NCI-H1694 (cell line): ENCODE measurements at places on chromosomes 6 and 20.

DNA sequence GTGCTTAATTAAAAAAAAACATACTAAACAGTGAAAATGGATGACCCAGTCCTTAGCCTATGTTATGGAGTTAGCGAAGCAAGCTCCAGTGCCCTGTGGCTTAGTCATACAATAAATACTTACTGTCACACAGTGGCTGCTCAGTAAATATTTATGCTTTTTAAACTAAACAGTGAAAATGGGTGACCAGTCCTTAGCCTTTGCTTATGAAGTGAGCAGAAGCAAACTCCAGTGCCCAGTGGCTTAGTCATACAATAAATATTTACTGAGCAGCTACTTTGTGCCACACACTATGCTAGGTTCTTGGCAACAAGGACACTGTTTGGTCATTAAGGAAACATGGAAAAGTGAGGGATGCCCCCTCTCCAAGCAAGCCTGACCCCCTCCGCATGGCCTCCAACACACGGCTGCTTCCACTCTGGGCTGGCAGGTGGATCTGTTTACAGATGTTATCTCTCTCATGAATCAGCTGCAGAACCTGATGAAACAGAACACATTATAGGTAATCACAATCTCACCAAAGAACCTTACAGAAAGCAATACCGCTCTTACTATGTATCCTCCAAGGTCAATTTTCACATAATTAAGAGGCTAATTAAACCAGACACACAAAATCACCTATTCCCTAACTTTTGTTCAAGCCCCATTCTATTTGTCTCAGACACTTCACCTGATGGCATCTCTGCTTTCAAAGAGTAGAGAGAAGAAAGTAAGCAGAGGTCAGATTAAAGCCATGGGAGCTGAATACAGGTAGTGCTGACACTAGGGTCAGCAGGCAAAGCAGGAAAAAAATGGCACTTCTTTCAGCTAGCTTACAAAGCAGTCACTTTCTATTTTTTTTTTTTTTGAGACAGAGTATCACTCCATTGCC, 27.3 kb downstream of the CDK5RAP1 start:
- no peak for DNase-seq

- no peak for DNase-seq
Measured at GRCh38 chr6:132693478-132693877, 20.4 kb downstream of the VNN1 start.

DNA sequence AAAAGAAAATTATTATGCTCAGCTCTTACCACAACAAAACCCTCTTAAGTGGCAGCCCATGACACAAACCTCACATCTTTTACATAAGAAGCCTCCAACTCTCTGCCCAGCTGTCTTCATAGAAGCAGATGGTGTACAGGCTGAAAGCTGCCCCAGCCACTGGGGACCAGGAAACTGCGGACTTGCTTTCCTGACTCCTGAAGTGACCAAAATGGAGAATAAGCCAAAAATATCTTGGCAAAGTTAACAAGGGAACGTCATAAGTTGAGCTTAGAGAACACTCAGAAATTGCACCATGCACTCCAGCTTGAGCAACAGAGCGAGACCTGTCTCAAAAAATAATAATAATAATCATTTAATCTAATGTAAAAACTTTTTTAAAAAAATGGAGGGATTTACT, 160.3 kb upstream of the CDYL start:
- DNase-seq, result no peak

DNA sequence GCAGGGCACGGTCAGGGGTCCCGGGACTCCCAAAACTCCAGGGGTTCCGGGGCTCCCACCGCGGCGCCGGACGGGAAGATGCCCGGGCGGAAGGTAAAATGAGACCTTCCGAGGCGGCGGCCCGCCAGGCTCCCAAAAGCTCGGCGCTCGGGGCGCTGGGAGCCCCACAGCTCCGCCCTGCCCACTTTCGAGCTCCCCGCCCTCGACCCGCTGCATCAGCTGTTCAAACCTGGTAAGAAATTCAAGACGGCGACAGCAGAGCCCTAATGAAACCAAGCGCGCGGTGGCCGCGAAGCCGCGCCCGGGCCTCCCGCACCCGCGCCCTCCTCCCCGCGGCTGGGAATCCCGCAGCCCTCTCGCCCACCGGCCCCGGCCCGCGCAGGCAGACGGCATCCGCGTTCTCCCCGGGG, 369 bp downstream of the SLC4A11 start:
- no peak for DNase-seq

DNA sequence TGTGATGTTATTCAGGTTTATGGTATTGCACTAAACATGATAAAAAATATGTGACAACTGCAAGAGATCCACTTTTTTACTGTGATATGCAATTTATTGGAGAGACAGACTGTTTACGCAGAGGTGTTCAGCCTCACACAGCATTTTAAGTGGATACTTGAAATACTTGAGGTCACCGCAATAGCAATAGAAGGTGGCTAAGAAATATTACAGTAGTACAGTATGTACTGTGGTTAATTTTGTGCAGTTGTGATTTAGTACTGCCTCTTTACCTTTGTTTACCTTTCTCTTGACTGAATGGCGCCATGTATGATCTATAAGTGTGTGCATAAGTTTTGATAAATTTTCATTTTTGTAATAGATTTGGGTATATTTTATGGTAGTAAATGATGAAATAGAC, 17.4 kb downstream of the MACROD2 start:
- DNase-seq, result no peak

DNA sequence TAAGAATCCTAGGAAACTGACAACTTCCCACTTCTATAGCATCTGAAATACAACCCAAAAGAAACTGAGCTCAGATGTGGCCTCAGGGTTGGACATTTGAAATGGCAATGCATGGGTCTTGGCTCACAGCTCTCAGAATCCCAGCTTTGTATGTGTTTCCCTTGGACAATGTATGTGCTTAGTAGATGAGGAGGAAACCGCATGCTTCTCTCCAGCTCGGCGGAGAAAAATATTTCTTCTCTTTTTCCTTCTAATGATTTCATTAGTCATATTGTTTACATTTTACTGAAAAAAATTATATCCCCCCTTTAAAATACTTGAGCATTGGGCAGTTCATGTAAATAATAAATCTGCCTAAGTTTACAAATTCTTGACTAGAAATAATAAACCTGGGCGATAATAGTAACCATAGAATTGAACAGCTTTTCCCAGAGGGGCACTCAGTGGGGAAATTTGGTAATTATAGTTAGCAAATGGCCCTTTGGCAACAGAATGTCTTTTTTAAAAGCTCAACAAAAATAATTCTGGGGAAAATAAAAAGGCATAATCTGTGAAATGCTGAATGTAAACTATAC, 55.3 kb downstream of the PFDN4 start:
- no peak for DNase-seq

- DNase-seq, result no peak
Measured at GRCh38 chr6:47239546-47239945, 70.2 kb downstream of the TNFRSF21 start.

- DNase-seq, result no peak
Measured at GRCh38 chr6:120164531-120164930, 815.0 kb upstream of the MAN1A1 start.

GRCh38 chr6:73515204-73515655, 5.6 kb downstream of the EEF1A1 start:
- no peak for DNase-seq

- no peak for DNase-seq
Measured at GRCh38 chr20:64257107-64257757, 1.7 kb downstream of the PCMTD2 start.

GRCh38 chr6:154732538-154733182, 556 bp upstream of the SCAF8 start:
- DNase-seq, result peak; percentile 38

GRCh38 chr6:43011207-43011606, 2.5 kb downstream of the MEA1 start:
- no peak for DNase-seq

- no peak for DNase-seq
Measured at GRCh38 chr6:36268478-36269275, 1.2 kb upstream of the PNPLA1 start.

DNA sequence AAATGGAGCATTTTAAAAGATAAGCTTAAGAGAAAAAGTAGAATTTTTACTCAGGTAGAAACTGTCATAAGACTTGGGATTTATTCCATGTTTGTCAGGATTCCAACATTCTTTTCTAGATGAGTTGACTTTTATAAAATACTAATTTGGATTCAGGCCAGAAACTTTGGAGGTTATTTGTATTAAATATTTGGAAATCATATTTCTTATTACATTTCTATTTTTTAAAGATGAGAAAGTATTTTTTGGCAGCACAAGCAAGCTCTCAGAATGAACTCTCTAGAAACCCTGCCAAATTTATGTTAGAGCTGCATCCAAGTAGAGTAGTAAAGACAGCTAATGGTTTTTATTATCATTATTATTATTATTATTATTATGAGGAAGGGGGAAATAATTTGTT, 1014.9 kb upstream of the GJE1 start:
- no peak for DNase-seq

DNA sequence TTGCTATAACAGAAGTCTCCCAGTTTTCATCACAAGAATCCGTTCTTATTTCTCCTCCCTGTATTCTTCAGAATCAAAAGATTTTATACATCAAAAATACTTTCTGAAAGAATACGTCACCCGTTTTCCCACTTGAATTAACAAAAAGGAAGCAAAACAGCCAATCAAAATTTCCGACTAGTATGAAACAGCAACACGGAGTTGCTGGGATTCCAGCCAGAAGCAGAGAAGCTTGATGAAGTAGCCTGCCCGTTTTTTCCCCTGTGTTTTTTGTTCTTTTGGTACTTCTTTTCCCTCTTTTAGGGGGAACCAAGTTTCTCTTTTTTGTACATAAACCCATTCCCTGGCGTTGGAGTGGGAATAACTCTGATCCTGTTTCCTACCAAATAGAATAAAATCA, 14.6 kb downstream of the TXLNB start:
- no peak for DNase-seq

- no peak for DNase-seq
Measured at GRCh38 chr6:153668758-153669157, 370.3 kb upstream of the OPRM1 start.

GRCh38 chr6:130322673-130323268, 43.0 kb upstream of the TMEM200A start:
- DNase-seq, result peak; percentile 30

GRCh38 chr6:109290143-109290931, 91.9 kb downstream of the CD164 start:
- no peak for DNase-seq

GRCh38 chr6:38867726-38868125, 152.6 kb downstream of the DNAH8 start:
- no peak for DNase-seq

DNA sequence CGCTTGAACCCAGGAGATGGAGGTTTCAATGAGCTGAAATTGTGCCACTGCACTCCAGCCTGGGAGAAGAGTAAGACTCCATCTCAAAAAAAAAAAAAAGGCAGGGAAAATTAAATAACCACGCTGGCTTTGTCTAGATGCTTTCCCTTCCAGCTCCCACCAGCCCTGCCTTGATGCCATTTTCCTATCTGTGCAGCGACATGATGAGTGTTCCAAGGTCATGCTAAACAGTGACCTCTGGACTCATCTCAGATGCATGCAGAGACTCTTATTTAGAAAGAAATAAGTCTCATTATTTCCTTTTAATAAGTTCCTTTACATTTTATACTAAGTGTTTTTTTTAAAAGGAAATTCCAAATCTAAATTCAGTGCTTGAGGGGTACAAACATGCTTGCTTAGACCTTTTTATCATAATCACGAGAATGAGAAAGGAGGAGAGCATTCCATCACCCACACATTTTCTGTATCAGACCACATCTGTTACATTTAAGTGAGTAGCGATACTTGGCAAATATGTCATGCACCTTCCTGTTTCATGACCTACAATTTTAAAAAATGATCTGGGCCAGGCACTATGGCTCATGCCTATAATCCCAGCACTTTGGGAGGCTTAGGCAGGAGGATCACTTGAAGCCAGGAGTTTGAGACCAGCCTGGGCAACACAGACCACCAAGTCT, 101.1 kb upstream of the RREB1 start:
- no peak for DNase-seq

DNA sequence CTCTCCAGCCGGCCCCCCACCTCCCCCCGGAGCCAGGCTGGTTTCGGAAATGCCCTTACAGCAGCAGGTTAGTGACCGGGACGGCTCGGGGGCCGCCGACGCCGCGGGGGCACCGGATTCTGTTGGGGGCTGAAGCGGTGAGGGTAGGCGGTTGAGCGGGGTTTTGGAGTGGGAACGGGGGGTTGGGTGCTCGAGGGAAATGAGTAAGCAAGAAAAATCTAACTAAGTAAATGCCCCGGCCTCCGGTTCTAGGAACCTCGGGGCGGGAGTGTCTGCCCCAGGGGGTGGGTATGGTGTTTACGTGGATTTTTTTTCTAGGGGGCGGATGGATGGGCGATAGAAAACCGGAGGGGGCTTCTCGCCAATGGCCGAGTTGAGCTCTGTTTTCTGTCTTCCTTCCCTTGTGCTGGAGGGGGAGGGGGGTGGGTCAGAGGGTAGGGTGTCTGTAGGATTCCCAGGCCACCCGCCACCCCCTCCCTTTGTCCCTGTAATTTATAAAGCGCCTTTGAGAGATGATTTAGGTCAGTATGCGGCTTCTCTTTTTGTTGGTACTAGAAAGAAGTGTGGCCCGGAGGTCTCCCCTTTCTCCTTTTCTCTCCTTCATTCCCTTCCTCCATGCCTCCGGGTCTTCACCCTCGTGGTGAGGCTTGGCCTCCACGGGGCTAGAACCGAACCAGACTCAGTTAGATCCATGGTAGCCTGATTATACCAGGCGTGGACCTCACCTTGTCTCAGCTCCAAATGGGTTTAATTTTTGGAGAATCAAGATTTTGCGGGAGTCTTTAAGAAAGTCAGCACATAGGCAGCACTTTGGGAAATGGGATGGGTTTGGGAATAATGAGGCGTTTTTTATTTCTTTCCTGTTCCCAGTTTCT, 2.3 kb downstream of the E2F3 start:
- peak; percentile 37 for DNase-seq
